CD4-positive, alpha-beta T cell treated with Interleukin-15 for 4 hours (primary cell): ENCODE measurements at places on chromosomes 1 and 21.

GRCh38 chr1:93992190-93992589, 83.0 kb upstream of the GCLM start:
- DNase-seq: no peak

DNA sequence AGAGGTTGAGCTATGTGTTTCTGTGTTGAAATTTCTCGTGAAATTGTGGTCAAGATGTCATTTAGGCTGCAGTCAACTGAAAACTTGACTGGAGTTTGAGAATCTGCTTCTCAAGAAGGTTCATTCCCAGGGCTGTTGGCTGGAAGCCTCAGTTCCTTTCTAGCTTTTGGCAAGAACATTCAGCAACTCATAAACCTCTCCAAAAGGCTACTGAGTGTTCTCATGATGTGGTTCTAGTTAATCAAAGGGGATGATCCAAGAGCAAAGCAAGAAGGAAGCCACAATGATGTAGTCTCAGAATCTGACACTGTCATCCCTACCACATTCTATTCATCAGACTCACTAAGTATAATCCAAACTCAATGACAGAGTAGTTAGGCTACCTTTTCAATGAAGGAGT, 66.6 kb downstream of the SPATA6 start:
- no peak for DNase-seq

DNA sequence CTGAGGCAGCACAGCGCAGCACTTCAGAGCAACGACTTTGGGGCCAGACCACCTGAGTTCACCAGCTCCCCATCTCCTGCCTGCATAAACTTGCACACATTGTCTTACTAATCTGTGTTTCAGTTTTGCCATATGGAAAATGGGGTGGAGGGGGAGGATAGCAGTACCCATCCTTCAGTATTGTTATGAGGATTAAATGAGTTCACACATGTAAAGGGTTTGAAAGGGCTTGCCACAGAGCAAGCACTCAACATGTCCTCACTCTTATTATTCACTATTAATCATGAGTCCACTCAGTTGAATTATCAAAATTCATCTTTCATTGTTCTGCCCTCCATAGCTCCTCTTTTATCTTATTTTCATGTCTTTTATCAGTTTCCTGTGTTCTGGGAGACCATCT, 40.1 kb upstream of the BMP8B start:
- no peak for DNase-seq

- no peak for DNase-seq
Observed at GRCh38 chr1:1672181-1672965, 13.6 kb upstream of the CDK11B start.

GRCh38 chr1:209130886-209131285, 452.6 kb upstream of the CAMK1G start:
- no peak for DNase-seq

GRCh38 chr1:99457381-99458165, 188.3 kb upstream of the PALMD start:
- no peak for DNase-seq

DNA sequence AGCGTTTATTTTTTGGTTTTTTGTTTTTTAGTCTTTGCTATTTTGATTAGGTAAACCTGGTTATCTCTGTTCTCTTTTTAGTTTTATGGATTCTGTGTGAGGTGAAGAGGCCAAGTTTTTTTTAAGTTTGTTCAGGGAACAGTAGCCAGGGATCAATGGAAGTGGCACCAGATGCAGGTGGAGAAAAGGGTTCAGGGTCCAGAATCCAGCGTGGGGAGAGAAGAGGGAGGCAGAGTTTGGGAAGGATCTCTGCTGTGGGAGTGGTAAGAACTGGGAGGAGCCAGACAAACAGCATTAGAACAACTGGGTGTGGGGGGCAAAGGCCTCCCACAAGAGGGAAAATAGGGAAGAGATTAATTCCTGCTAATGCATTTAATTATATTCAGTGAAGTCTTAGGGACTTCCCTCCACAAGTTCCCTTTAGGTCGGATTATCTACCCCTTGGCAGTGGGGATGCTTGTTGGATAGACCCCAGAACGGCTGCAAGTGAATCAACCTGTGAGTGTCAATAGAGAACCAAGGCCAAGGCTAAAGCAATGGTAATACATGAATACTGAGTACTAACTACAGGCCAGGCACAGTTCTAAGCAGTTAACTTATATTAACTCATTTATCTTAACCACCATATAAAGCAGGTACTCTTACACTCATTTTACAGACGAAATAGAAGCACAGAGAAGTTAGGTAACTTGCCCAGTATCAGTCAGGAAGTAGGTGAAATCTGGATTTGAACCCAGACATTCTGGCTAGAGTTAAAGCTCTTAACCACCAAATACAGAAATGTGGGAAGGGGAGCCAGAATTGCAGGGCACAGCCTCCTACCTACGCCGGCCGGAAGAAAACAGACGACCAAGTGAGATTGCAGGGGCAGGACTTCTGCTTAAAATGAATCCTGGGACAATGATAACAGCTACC, 498 bp downstream of the GNAT2 start:
- no peak for DNase-seq

DNA sequence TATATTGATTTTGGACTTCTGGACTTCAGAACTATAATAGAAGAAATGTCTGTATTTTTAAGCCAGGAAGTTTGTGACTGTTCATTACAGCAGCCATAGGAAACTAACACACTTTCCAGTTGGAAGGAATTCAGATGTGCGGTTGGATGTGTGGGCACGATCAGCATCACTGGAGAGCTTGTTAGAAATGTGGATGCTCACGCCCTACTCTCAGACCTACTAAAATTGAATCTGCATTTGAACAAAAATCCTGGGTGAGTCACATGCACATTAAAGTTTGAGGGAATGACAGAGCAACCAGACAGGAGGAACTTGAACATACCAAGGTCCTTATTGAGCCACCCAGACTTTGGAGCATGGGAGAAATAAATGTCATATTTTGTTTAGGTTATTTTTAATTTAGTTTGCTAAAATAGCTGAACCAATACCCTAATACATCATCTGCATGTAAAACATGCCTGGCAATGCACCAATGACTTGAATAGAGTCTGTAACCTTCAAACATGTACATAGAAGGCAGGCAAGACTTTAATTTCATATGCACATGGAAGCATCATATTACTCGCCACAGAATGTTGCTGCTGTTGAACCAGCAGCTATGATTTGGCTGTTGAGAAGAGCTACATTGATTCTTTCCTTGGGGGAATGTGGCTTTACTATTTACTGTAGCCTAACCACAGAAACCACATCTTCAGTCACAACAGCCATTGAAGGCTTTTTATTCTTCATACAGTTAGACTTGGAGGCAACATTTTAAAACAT, 346.2 kb downstream of the BARHL2 start:
- no peak for DNase-seq

- DNase-seq: no peak
Observed at GRCh38 chr1:54728027-54728426, 12.4 kb downstream of the TTC4 start.

DNA sequence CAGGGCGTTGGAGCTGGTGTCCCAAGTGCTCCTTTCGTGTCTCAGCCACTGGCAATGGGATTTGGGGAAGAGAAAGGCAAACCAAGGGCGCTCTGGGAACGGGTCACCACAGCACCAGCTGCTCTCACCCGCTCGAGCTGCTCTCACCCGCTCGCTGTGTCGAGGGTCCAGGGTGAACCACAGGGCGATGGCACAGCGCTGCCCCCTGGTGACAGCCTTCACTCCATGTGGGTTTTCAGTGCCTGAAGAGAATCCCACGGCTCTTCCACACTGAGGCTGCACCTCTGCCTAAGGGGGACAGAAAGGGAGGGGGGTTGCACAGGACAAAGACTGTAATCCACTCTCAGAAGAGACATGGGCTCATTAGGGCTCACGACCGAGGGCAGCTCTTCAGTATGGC, 7.1 kb upstream of the CLDN19 start:
- DNase-seq: peak; percentile 33

DNA sequence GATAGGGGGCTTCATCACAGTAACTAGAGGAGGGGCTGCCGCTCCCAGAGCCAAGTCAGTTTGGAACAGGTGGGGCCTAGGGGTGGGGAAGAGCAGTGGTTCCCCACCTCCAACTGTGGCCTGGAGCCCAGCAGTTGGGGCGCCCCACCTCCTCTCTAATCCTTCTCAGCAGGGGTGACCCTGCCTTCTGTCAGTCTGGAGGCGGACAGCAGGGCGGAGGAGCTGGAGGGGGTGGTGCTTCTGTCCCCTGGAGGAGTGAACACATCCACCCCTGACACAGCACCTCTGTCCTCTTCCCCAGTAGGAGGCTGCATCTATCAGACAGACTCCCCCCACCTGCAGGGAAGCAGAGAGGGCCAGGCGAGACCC, 73.8 kb downstream of the MRPL37 start:
- DNase-seq: no peak

DNA sequence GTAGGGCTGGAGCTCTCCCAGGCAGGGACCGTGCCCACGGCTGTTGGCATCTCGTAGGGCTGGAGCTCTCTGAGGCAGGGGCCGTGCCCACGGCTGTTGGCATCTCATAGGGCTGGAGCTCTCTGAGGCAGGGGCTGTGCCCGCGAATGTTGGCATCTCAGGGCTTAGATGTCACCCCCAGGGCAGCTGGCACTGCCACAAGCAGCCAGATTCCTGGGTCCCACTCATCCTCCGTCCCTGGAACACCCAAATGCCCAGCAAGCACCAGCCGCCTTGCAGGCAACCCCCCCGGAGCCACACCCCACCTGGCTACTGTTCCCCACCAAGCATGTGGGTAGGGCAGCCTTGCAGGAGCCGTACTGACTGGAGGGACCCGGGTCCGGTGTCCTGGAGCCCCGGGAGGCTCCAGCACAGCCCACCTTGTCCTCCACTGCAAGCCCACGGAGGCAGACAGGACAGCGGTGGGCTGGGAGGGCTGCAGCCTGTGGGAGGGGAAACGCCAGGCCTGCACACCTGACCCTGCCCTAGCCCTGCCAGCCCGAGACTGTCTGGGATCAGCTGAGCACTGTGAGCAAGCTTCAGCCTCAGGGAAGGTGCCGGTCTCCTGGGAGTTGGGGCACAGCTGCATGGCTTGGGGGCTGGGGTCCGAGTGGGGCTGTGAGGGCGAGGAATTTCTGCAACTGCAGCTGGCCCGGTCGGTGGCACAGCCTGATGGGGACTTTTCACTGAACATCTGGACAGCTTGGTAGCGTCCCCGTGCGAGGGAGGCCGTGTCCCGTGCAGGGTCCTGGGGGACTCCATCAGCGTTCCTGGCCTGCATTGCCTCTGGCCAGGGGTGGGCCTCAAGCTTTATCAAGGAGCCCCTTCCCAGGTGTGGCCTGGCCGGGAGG, 53.6 kb downstream of the COL18A1 start:
- DNase-seq: no peak

DNA sequence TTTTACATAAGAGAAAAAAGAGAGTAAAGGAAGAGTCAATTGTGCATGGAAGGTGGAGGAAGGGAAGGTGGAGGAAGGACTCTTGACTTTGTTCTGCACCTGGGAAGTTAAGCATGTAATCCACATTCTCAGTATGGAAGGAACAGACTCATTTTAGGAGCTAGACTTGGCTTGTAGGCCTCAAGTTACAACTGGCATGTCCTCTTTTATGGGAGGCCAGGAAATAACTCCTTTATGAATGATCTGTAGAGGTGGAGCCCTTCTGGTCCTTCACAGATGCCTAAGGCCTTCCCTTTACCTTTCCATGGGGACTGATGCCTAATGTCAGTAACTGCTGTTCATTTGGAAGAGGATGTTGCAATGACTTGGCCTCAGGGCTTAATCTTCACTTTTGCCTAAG, 29.4 kb upstream of the CCSAP start:
- no peak for DNase-seq

DNA sequence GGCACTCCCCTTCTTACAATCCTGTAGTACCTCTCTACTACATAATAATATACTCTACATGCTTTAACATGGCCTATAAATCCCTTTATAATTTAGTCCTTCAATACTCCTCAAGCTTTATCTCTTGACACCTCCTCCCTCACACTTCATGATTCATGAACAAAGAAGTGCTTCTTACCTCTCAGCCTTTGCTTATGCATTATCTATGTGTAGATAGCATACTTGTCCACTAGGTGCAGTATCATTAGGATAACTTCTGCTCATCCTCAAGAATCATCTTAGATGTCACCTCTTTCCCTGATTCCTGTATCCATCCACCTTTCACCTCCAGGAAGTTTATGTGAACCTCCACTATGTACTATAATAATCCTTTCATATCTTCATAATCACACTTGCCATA, 74.4 kb downstream of the COL24A1 start:
- DNase-seq: no peak

DNA sequence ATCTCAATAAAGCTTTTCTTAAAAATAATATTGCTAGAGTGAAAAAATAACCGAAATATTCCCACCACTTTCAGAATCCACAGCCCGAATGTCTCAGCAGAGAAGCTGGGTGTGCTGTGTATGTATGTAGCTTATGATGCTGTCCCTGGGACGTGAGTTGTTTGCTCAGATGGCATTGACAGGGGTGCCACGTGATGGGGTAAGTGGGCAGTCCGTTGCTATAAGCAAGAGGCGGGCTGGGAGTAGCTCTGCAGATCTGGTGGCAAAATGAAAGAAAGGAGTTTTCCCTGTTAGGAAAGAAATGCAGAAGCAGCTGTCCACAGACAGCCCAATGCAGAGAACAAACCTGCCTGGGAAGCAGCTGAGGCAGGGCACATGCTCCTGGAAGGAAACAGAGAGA, 3.8 kb upstream of the FAM20B start:
- DNase-seq: no peak

GRCh38 chr1:182875889-182876288, 36.7 kb downstream of the DHX9 start:
- no peak for DNase-seq

- no peak for DNase-seq
Observed at GRCh38 chr1:22914633-22915217, 57.9 kb downstream of the LACTBL1 start.

GRCh38 chr1:116808848-116809508, 54.7 kb downstream of the CD2 start:
- peak; percentile 32 for DNase-seq

DNA sequence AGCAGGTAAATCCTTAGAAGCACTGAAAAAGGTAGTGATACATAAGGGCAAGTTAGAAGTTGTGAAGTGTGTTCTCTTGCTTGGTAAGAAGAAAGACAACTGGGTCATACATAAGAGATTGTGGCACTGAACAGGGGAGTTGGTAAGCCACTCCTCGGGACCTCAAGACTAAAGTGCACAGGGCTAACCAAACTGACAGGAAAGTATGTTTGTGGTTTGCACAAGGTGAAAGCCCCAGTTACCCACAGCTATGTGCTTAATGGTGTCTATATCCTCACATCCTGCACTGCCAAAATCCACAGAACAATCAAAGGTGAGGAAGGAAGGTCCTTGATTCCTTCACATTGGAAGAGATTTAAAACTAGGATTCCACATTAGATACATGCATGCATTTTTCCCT, 276.5 kb downstream of the DNM3 start:
- DNase-seq: peak; percentile 46

- no peak for DNase-seq
Observed at GRCh38 chr1:55888685-55889317, 673.6 kb upstream of the USP24 start.
